ENCODE measurements at places on chromosomes 7 and 10.

- DNase-seq: no peak
Observed at GRCh38 chr7:131305152-131305551, 22.5 kb upstream of the MKLN1 start.

- no peak for DNase-seq
Observed at GRCh38 chr7:1197997-1198625, 34.6 kb upstream of the UNCX start.

GRCh38 chr10:80296942-80297341 lies 7.5 kb upstream of the MAT1A start:
- DNase-seq: no peak

DNA sequence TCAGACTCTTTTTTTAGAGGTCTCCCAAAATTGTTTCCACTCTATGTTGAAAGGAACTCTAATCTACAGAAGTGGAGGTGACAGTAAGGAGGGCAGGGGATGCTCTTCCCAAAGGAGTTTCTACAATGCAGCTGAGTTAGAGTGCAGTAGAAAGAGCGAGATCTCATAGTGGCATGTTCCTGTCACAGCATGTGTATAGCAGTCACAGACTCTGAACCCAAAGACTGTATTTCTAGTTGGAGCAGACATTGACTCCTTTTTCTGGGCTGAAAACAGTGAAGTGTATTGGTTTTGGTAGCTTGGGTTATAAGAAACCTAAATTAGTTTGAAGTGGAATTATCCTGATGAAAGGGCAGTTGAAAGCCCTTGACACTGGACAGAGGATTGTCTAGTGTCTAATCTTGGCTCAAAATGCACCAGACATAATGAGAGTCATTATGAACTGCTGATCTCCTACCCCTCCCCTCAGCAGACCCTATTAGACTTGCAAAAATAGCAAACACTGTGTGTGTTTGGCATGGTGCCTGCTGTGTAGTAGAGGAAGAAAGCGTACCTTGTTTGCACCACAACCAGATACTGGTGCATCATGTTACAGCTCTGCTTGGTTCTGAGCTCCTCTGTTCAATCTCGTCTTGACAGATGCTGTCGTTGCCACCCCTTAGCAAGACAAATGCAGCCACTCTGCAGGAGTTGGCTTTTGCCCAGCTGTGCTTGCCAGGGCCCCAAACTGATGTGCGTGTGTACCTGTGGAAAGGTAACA lies 336.0 kb downstream of the AUTS2 start:
- DNase-seq: no peak

DNA sequence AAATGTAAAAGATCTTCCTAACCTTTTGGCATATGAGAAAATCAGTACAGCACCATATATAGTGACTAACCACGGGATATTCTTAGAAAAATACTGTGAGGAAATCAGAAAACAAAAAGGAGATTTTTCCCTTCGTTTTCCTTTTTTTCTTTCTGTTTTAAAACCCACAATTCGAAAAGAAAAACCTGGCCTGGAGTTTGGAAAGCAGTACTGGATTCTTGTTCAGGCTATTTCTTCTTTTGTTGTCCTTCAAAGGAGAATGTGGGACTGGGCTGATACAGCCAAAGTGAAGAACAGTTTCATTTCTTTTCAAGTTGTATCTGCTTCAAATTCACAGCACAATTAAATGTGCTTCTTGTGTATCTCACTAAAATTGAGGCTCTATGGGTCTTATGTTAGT lies 156.8 kb upstream of the PHYHIPL start:
- DNase-seq: no peak

DNA sequence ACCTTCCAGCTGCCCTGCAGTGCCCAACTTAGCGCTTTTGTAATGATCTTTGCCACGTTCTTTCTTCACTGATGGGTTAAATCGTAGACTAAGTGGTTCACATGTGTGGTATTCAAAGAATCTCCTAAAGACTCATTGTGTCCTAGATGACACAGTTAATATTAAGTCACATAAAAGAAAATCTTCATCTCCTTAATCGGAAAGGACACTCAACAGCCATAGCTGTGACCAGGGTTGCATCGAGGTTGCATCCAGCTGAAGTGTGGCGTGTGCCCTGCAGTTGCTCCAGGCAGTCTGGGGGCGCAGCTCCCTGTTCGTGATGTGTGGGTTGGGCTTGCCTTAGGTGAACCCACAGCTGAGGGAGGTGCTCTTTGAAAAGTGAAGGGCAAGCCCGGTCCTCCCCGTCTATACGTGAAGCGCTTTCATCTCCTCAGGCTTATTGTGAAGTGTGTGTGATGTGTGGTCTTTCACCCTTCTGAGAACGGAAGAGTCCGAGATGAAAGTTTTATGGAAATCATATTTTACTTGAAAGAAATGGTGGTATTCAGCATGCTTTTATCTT lies 122.7 kb downstream of the TRRAP start:
- no peak for DNase-seq

GRCh38 chr7:7117935-7118586 lies 64.3 kb upstream of the C1GALT1 start:
- no peak for DNase-seq

GRCh38 chr7:103547451-103548284 lies 101.7 kb upstream of the SLC26A5 start:
- DNase-seq: no peak

DNA sequence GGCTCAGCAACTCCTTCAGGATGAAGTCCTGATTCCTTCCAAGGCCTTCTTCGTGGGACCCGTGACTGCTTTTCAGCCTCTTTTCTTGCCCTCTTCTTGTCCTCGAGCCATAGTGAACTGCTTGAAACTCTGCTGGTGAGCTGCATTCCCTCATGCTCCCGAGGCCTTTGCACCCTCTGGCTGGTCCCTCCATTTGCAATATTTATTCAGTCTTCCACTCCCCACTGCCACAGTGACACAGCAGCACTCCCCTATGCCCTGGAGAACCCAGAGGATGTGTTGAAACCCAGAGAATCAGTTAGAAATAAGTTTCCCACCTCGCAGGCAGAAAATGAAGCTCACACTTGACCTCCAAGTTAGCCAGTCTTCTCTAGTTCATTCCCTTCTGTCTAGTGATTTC lies 22.3 kb upstream of the GAD2 start:
- DNase-seq: no peak

GRCh38 chr10:34319197-34319846 lies 495.8 kb downstream of the PARD3 start:
- no peak for DNase-seq

- DNase-seq: no peak
Observed at GRCh38 chr7:151388007-151388297, 21.9 kb downstream of the WDR86 start.

- DNase-seq: no peak
Observed at GRCh38 chr7:40490603-40490924, 355.8 kb downstream of the SUGCT start.

- peak; percentile 45 for DNase-seq
Observed at GRCh38 chr7:95687759-95688343, 84.5 kb upstream of the DYNC1I1 start.

DNA sequence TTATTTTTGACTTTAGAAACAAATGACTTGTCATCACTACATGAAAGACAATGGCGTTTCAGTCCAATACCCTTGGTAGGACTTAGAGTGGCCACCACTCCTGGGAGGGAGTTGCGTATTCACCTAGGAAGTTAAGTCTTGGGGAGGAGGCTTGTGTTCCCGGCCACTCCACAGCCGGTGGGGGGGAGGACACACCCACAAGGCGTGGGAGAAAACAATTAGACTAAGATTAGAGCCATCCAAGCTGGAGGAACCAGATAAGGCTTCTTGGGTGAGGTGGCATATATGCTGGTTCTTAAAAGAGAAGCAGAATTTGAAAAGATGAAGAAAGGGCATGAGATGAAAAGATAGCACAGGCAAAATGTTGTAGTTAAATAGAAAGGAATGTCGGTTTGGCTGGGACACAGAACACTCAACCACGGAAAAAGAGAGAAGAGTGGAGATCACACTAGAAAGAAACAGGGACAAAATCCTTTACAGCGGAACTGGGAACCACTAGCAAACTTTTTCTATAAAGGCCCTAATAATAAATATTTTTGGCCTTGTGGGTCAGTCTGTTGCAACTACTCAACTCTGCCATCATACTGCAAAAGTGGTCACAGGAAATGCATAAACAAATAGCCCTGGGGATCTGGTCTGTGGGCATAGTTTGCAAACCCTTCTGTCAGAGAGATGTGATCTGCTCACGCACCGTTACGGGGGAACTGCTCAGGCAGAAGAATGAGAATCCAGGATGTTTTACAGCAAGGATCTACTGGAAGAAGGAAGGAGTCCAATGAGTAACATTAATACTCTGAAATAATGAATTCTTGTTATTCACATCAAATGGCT lies 651.8 kb downstream of the PARD3 start:
- no peak for DNase-seq

DNA sequence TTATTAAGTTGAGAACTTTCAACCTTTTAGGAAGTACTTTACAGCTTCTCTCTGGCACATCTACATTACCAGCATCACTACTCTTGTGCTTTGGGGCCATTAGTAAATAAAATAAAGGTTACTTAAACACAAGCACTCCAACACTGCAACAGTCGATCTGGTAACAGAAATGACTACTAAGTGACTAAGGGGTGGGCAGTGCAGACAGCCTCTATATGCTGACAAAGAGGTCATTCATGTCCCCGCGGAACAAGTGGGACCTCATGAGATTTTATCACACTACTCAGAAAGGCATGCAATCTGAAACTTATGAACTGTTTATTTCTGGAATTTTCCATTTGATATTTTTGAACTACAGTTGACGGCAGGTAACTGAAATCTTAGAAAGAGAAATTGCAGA lies 111.3 kb upstream of the DNAJB12 start:
- DNase-seq: no peak

DNA sequence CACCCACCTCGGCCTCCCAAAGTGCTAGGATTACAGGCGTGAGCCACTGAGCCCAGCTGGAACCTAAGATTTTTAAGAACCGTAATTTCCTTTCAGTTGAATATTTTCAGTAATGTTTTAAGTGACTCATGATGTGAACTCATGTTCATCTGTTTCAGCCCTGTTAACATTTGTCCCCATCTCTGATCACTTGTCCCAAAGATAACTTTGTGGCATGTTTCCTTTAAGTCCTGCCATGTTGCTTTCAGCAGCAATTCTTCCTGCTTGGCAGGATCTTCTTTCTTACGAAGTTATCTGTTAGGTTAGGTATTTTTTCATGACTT lies 19.3 kb downstream of the ZRANB1 start:
- DNase-seq: no peak

DNA sequence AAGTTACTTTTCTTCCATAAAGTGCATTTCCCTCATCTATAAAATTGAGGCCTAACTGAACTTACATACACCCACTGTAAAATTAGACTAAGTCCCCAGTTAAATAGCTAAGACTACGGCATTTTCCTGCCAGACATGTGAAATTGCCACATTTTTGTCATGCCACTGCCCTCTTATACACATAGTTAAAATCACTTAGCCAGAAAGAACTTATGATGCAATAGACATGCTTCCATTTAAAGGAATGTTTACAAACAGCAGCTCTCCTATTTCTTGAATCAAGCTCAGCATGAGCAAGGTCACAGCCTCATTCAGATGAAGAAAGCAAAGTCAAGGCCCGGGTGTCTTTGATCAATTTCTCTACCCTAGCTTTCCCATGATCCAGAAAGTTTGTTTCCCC lies 175.7 kb downstream of the LRRN3 start:
- no peak for DNase-seq

DNA sequence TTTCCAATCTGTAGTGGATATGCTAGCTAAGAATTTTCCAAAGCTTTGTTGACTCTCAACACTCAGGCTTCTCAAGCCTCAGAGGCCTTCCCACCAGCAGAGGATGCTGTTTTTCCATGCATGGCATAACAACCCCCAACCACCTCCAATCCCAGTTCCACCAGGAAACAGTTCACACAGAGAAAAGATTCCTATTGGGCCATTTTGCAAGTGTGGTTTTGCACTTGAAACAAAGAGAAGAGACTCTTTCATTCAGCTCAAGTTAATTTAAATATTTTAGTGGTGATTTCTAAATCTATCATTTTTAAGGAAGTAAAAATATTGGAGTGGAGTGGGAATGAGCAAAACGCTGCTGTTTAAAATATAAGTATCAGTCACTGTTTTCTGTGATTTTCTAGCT lies 105.6 kb upstream of the COL1A2 start:
- DNase-seq: peak; percentile 88

GRCh38 chr10:7525314-7526016 lies 114.6 kb upstream of the SFMBT2 start:
- peak; percentile 81 for DNase-seq

DNA sequence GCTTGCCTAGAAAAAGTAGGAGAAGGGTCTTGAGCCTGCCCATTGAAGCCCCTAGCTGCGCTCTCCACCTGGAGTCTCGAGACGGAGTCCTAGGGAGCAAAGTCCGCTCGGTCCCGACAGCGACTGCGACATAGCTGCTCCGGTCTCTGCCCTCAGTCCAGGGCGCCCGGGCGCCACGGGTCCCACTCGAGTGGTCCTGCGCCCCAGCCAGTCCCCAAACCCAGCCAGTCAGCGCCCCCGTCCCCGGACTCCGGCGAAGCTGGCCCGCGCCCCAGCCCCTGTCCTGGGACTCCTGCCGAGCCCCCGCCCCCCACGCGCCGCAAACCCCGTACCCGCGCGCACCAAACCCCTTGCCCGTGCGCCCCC lies 490 bp downstream of the TNS3 start:
- DNase-seq: no peak

DNA sequence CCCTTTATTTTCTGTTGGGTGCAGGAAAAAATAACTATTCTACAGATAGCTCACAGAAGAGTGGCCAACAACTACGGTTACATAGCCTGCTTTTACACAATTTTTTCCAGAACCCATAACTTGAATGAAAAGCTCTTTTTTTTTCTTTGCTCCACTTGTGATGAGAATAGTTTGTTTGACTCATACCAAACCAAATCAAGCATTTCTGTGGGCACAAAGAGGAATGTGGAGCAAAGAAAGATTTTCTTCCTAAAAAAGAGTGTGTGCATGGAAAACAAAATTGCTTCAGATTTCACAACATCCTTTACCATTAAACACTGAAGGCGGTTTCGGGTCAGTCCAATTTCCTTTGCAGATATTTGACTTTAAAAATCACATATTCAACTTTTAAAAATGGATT lies 54.8 kb upstream of the RAB11FIP2 start:
- DNase-seq: no peak

DNA sequence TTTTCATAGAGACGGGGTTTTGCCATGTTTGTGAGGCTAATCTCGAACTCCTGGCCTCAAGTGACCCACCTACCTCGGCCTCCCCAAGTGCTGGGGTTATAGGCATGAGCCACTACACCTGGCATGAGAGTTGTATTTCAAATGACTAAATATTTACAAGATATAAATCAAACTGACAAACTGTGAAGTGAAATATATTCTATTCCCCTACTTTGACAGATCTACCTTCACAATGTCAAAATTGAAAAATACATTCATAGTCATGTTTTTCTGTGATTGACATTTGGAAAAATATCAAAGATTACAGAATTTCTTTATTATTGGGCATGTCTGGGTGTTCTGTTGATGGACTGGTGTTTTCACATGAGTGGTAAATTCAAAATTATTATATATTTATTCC lies 16.4 kb upstream of the SNX10 start:
- no peak for DNase-seq

- no peak for DNase-seq
Observed at GRCh38 chr7:75613351-75613750, 121.2 kb downstream of the SPDYE5 start.

GRCh38 chr10:22611425-22612115 lies 102.8 kb downstream of the PIP4K2A start:
- DNase-seq: no peak
